ENCODE measurements at places on chromosomes 3 and 15.

- no peak for DNase-seq
These were observed 28.2 kb downstream of the CCR9 start for GRCh38 chr3:45914362-45915058.

- DNase-seq, result no peak
These were observed 34.2 kb downstream of the LIPC start for GRCh38 chr15:58465866-58466517.

DNA sequence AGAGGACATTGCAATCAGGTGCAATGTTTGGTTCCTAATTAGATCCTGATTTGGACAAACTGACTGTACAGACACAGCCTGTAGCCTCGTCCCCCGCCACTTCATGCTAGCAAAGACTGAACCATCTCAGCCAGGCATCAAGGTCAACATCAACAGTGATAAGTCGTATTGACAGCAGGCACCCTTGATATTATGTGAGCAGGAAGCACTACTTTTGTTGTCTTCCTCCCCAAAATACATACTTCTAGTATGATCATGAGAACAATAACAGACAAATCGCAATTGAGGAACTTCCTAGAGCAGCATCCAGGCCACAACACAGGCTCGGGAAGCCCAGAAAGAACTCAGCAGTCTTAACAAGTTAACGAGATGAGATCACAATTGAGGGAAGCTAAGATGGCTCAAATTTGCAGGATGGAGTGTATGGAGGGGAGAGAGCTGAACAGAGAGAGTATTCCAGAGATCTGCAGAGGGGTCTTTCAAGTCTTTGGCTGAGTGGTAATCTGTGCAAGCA lies 20.4 kb downstream of the TGM5 start:
- no peak for DNase-seq

DNA sequence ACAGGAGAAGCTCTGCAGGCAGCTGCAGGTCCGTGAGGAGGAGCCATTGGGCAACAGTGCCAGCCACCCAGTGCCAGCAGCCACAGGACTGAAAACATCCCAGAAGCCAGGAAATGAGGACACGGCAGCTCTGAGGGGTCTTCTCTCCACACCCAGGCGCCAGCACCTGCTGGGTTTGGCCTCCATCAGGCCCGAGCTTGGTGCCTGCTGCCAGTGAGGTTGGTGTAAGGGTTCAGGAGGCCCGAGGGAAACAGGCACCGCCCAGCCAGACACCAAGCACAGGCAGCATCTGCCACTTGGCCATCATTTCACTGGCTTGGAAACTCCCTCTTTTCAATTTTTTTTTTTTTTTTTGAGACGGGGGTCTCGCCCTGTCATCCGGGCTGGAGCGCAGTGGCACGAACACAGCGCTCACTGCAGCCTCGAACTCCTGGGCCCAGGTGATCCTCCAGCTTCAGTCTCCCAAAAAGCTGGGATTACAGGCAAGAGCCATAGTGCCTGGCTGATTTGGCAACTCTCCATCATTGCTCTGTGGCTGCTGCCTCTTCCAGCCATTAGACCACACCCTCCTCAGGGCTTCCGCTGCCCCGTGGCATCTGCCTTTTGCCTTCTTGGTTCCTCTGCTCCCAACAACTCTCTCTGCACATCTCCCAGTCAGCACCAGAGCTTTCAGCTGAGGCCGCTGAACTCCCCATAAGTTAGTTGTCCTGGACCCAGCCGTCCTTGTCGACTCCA lies 1.5 kb upstream of the ITIH3 start:
- no peak for DNase-seq

DNA sequence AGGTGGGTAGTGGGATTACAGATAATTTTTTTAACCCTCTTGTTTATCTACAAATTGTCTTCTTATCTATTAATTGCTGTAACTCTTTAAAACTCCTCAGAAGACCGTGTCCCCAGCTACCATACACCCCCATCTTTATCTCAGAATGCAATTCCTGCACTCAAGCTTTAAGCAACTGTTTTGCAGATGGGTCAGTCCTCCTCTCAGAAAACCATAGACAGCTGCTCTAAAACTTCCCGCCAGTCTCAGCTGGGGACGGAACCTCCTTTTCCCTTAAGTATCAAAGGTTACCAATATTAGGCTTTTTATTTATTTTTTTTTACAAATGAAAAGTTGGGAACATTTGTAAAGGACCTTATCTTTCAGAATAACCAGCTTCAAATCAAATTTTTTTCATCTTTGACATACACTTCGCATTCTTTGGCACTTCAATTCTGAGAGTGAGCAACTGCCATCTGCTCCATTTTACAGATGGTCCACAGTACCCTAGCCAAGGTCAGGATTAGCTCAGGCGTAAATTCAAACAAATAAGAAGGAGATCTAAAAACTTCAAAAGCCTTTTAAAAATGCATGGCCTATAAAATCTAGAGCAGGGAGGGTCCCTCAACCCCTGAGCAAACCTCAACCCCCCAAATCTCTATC lies 1.3 kb downstream of the GATM start:
- no peak for DNase-seq

DNA sequence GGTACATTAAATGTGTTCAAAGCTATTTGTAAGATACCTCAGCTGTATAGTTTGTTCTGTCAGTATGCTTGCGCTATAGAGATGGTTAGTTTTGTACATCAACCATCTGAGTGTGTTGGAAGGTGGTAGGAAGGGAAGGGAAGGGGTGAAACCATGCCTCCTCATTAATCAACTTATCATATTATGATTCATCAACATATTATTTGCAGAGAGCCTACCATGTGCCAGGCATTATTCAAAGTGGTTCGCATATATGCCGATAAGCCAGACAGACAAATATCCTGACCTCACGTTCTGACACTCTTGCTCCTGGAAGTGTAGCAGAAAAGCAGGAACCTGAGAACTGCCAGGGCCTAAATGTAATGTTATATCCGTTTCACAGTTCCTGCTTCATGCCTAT lies 248.1 kb upstream of the NR2E3 start:
- DNase-seq, result no peak

- DNase-seq, result no peak
These were observed 122.2 kb downstream of the RTP4 start for GRCh38 chr3:187490366-187490765.

All from amniotic stem cell (primary cell).